ENCODE measurements at places on chromosomes 11 and 22.

GRCh38 chr11:32440916-32441315, 5.6 kb upstream of the WT1 start:
- DNase-seq, result no peak

- DNase-seq, result no peak
Observed at GRCh38 chr11:119406005-119406404, 17.0 kb downstream of the THY1 start.

DNA sequence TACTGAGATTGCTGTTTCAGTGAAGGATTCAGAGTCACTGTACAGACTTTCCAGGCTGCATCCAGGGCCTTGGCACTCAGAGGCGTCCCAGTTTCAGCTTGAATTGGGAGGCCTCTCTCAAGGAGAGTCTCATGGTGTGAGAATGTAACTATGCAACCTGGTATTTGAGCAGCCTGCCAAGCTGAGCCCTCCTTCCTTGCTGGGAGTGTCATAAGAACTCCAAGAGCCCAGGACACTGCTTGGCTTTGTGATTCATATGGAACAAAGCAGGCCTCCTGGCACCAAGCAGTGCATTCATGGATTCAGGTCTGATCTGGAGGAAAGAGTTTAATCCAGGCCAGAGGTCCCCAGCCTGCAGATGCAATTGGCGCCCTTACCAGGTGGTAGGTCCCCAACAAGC, 171.7 kb downstream of the DBX1 start:
- DNase-seq, result no peak

DNA sequence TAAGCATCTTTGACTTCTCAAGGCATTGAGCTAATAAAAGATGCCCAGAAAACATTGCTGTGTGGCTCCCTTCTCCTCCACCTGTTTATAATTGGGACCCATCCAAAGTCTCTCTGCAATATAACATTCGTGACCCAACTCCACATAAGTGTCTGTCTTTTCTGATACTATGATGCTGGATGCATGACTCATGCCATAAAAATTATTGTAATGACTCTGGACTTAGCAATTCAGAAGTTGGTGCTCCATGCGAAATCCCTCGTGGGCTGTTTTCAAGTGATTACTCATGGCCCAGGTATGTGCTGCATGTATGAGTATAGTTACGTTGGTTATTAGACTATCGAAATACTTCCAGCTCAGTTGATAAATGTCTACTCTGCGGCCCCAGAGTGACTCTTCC, 11.7 kb downstream of the FJX1 start:
- no peak for DNase-seq

DNA sequence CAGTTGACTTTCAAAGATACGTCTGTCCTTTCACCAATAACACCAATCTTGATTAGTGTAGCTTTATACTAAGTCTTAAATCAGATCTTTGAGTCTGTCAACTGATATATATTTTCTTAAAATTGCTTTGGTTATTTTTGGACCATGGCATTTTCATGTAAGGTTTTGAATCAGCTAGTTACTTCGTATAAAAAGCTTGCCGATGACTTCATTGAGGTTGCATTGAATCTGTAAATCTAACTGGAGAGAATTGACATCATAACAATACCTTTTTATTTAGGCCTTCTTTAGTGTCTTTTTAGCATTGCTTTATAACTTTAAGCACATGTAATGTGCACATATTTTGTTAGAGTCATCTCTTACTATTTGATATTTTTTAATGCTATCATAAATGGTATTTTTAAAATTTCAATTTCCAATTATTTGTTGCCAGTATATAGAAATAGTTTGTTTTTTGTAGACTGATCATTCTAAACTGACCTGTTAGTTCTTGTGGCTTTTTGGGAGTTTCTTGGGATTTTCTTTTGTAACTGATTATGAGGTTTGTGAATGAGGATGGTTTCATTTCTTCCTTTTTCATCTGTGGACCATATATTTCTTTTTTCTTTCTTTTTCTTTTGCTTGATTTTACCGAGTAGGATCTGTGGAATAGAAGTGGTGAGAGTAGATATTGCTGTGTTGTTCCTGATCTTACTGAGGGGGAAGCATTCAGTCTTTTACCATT, 61.4 kb downstream of the DDX10 start:
- no peak for DNase-seq

DNA sequence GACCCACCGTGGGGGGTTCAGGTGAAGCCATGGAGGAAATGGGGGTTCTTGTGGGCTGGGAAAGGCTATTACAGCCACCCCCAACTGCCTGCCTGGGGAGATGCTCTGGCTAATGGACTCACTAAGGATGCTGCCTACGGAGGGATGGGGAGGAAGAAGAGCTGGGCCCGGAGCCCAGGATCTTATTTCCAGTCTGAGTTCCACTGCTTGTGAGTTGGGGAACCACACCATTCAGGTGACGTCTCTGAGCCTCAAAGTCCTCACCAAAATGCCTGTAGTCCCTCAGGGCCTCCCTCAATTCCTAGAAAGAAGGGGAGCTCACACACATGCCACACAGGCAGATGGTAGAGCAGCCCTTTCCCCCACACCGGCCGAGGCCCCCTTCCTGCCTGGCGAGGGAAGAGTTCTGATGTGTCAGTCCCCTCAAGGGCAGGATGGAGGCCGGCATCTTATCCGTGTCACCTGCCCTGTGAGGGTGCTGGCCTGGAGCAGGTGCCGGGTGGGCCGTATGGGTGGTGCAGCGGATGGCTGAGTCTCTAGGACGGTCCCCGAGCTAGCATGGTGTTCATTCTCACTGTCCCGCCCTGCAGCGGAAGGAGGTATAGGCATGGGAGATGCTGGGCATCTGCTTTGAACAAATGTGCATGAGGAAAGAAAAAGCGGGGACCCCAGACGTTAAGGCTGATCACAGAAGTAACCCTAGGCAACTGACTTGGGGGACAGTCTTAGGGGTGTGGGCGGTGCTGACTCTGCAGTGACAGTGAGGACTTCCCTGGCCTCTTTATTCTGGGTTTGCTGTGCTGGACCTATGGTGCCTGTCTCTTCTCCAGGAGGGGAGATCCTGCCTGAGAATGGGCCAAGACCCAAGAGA, 15.7 kb downstream of the MRGPRF start:
- no peak for DNase-seq

DNA sequence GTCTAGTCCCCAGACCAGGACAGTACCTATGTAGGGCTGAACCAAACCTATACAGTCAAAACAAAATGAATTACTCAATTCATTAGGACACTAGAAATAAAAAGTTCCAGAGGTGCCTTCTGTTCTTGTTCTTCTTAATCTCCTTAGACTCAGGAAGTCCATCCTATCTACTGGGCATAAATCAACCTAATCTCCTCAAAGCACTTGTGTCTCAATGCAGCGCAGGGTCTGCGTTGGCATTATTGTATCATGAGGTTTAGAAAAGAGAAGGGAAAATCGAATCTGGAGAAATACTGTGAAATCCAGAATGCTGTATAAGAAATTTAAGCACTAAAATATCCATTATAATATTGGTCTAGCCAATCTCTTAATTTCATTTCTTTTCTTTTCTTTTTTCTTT, 2.4 kb upstream of the OR10V1 start:
- DNase-seq, result no peak

- DNase-seq, result no peak
Observed at GRCh38 chr11:429931-430456, 11.8 kb downstream of the ANO9 start.

GRCh38 chr11:121482231-121483129, 29.7 kb upstream of the SORL1-AS1 start:
- peak; percentile 48 for DNase-seq

GRCh38 chr11:113689768-113690618, 16.1 kb downstream of the TMPRSS5 start:
- DNase-seq, result no peak

DNA sequence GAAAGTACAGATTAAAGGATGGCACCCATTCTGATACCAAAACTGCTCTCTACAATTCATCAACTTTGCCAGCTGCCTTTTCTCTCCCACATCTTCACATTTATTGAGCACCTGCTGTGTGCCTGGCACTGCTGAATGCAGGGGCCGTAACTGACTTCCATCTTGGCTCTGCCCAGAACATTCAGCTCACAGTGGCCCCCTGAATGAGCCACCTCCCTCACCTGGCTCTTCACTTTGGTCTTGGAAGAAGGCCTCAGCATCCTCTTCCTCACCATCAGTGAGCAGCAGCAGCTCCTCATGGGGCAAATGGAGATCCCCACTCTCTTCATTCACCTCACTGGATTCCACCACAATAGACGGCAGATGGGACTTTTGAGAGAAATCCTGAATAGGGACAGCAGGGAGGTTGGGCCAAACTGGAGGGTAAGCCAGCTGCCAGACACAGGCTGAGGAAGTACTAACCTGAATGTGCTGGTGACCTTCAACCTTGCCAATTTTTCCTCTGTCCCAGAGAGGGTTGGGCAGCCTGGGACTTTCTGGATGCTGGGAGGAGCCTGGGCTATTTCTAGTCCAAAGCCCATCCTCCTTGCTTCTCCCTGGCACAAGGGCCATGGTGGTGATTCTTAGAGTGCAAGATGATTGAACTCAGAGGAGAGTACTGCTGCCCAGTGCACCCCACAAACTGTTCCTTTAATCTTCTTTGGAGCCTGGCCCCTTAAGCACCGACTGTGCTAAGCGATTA, 1.9 kb upstream of the UQCC3 start:
- no peak for DNase-seq

- no peak for DNase-seq
Observed at GRCh38 chr22:46346680-46347405, 11.3 kb downstream of the TRMU start.

DNA sequence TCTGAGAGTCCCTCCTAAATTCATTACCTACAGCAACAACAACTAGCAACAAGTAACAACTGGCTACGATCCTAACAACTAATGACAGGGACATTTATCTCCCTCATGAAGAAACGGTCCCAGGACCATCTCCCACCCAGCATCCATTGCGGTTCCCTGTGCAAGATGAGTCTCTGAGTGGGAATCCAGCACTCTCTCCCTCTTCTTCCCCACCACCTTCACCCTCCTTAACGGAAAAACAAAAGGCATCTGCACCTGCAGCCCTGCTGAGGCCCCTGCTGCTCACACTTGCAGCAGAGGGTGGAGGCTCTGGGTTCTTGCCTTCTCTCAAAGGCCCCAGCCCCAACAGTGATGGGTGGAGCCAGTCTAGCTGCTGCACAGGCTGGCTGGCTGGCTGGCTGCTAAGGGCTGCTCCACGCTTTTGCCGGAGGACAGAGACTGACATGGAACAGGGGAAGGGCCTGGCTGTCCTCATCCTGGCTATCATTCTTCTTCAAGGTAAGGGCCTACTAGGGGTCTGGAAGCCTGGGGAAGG, at the start of gene CD3G:
Gene CD3G (plus strand): TSS at position 364 of the 535 bp plus-strand sequence. CDS start 80 bp downstream, at position 444.
- DNase-seq, result peak; percentile 61

- DNase-seq, result peak; percentile 19
Observed at GRCh38 chr22:49705216-49705971, 122.3 kb downstream of the BRD1 start.

DNA sequence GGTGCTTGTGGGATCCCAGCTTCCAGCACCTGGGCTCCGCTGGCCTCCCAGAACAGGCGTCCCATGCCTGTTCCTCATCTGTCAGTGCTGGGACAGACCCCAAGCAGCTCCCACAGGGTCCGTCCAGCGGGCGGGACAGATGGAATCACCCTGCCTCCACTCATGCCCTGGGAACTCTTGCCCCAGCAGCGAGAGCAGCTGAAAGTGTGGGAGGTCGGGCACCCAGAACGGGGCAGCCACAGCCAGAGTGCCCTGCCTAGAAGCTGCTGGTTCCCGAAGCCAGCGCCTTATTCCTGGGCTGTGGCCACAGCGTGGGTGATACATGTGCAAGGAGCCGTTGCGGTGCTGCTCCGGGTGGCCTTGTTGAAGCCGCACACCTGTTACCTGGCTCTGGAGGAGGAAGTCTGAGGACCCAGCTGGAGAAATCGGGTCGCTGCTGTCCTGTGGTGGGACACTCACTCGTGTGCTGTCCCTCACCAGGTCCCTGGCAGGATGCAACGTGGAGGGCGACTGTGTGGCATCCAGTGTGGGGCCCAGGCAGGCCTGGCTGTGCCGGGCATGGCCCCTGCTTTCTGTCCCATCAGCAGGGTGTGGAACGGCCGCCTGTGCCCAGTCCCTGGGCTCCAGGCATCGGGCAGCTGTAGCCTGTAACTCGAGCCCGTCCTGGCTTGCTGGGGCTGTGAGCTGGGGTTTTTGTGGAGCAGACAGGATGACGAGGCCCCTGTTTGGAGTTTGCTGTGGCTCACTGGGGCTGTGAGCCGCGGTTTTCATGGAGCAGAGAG, 16.2 kb downstream of the GRAMD4 start:
- DNase-seq, result no peak

- DNase-seq, result no peak
Observed at GRCh38 chr11:70716216-70716615, 317.9 kb downstream of the CTTN start.
